Stimulated activated CD4-positive, alpha-beta T cell treated with anti-CD3 and anti-CD28 coated beads, Interleukin-1b, Interleukin-23, amount 100 ng/mL, for 24 hours (primary cell): ENCODE measurements at places on chromosomes 4 and X.

- DNase-seq: no peak
These were observed 33.6 kb upstream of the TADA2B start for GRCh38 chr4:7009564-7009963.

- no peak for DNase-seq
These were observed 162.3 kb upstream of the EDNRA start for GRCh38 chr4:147318586-147318985.

DNA sequence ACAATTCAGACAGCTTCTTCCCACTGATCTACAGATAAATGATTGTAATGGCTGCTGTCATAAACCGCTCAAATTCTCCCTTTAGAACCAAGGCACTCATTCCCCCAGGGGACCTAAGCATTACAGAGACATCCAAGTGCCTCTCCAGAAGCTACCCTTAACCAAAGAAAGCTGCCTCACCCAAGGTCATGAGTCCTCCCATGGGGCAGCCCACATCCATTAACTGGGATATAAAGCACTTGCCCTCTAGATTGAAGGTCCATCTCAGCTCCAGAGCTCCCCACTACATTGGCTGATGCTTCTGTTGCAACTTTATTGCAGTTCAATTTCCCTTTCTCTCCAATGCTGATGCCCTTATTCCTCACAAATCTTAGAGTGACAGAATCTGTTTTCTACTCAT lies 40.5 kb upstream of the DCAF8L2 start:
- no peak for DNase-seq

DNA sequence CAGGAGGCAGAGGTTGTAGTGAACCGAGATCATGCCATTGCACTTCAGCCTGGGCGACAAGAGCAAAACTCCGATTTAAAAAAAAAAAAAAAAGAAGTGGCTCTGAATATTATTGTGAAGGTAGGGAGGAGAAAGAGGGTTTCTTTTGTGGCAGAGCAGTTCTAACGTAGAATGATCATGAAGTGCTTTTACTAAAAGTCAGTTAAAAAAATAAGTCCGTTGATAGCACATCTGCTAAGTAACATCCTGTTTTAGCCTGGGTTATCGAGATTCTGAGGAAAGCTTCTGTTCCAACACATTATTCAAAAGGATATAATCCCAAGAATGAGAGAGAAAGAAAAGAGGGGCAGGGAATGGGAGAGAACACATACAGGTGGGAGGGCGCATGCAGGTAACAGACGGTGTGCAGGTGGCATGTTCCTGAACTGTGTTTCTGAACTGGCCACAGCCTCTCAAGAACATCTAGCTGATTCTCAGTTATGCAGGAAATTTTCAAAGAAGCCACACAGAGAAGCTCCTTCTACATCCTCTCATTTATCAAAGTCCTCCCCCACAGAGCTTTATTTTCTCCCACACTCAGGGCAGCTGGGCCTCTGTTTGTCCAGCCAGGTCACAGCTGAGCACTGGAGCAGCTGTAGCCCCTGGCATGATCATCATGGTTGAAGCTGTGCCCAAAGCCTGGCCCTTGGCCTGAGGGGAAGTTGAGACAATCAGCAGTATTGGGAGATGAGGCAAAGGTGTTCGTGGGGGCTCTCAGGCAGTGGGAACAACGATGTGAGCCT lies 342.3 kb downstream of the ZNF674 start:
- DNase-seq: no peak

DNA sequence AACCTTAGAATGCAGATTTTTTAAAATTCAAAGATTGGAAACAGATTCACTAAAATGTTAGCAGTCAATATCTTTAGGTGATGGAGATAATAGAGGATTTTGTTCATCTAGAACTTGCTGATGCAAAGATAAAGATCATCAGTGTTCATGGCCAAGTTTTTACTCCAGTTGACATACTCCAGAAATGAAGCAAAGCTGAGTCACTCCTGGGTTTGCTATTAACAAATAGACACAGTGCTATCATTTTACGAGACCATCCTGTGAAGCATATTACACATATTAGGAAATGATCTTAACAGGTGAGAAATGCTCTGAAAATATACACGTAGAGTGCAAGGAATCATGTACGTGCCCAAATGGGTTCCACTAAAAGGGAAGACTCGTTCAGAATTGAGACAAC lies 170.6 kb upstream of the FAM9B start:
- no peak for DNase-seq

GRCh38 chr4:65656008-65656407 lies 14.3 kb downstream of the EPHA5 start:
- DNase-seq: no peak

DNA sequence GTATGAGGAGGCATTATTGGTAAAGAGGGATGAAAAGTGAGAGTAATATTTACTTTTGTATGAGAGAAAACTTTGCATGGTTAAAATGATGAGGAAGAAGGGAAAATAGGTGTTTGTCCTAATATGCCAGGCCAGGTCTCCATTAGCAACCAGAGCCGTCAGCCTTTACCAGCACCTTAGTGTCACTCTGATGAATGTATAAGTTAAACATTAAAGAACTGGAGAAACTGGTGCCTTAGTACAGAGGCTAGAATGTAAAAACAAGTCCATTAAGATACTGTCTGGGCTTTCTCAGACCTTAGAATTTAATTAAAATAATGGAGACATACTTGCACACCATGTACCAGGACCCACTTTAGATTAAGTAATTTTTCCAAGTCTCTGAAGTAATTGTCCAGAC lies 222.3 kb downstream of the FAM47A start:
- no peak for DNase-seq

- no peak for DNase-seq
These were observed 702.3 kb downstream of the TRIML1 start for GRCh38 chr4:188841523-188841922.

- no peak for DNase-seq
These were observed 42.5 kb upstream of the TLR2 start for GRCh38 chr4:153641532-153641931.
